Activated naive CD8-positive, alpha-beta T cell treated with anti-CD3 and anti-CD28 coated beads, Interleukin-2, amount 10 ng/mL, durations not matched to agents 7 days and 5 days (primary cell): ENCODE measurements at places on chromosomes 7 and 10.

DNA sequence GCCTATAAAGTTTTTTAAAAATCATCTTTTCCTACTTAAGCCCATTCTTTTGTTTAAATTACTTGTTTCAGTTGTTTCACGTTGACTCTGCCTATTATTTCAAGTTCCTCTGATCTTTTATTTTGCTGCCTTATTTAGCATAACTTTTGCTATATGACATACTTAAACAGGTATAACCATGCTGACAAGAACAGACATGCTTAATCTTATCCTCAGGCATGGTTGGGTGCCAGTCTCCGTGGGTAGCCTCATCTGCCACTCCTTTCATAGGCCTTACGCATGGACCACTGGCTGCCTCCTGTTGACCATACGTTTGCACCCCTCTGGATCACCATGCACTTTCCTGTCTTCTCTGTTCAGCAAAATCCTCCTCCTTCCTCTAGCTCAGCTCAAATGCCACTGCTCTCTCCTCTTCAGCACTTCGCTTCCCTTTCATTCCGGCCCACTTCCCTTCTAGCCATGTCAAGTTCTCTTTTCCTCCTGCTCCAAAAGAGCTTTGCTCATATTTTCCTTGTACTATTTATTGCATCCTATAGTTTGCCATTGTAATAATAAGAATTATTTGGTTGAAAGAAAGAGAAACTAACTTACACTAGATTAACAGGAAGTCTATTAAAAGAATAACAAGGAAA lies 10.0 kb upstream of the TSPAN33 start:
- DNase-seq, result no peak

DNA sequence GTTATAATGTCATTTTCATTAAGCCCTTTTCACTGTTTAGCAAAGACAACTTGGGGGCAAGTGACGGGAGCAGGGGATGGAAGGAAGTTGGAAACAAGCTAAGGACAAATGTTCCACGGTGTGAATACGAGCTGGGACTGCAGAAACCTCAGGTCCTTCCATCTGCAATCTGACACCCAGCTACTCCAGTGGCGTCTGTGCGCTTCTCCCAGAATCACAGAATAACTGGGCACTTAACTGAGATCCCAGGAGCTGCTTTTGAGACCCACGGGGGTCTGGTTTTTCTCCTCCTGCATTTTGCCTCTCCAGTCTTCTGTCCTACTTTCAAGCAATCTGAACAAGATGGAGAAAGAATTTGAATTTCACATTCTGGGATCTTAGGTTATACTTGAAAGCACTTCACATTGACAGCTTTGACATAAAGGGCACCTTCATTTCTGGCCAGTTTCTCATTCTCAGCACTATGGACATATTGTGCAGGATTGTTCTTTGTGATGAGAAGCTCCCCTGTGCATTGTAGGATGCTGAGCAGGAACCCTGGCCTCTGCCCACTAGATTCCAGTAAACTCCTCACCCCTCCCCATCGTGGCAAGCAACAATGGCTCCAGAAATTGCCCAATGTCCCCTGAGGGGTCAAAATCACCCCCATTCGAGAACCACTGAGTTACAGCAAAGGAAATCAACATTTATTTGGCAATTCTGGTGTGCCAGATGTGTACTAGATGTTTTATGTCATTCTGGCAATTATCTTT lies 194.1 kb downstream of the CACNB2 start:
- DNase-seq, result no peak

GRCh38 chr7:21967598-21968003 lies 21.9 kb upstream of the CDCA7L start:
- DNase-seq, result peak; percentile 37

- no peak for DNase-seq
Measured at GRCh38 chr10:132364594-132364970, 32.4 kb upstream of the PWWP2B start.

DNA sequence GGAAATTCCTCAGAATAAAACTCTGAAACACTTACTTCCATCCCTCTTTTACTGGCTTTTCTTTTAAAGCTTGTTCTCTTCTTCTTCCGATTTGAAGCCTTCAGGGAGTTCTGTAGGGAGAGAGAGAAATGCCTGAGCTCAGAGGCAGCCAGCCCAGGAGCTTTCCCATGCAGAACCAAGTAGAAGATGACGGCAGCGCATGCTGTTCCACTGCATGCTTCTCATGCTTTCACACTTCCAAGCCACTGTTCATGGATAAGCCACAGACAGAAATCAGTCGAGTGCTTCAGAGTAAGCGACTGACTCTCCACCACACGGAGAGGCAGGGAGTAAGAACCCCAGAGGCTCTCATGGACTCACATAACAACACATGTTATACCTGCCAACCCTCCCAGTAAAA lies 237.3 kb downstream of the DGKI start:
- no peak for DNase-seq
